ENCODE measurements at places on chromosomes 16 and 17.

DNA sequence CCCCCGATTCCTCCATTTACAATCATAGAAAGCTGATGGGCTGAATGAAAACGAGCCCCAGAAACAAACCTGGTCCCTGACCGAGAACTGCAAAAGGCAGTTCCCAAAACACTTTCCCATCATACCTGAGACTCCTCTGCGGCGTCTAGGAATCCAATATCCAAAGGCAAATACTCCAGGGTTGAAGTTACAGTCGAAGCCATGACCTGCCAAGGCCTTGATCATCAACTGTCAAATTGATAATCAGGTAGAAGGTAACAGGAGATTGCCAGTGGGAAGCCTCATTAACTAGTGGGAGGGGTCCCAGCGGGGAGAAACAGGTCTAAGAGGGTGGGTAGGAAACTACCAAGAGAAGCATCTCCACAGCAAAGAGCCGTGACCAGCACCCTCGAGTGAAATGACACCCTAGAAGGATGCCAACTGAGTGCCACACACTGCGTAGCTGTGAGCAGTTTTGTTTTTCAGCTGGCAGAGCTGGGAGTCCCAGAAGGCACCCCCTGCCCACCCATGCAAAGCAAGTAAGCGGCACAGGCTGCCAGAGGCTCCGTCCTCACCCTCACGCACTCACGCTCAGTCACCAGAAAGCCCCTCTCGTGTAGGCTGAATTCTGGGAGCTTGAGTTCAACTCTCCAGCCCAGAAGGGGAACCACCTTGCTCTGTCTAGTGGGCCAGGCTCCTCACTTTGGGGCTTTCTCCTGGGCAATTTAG is 146.1 kb downstream of the GAS7 start:
- DNase-seq, result no peak

- DNase-seq, result no peak
These were observed 43.4 kb upstream of the SLC38A10 start for GRCh38 chr17:81338274-81339190.

- DNase-seq, result no peak
These were observed 3.8 kb downstream of the FUS start for GRCh38 chr16:31183432-31184428.

DNA sequence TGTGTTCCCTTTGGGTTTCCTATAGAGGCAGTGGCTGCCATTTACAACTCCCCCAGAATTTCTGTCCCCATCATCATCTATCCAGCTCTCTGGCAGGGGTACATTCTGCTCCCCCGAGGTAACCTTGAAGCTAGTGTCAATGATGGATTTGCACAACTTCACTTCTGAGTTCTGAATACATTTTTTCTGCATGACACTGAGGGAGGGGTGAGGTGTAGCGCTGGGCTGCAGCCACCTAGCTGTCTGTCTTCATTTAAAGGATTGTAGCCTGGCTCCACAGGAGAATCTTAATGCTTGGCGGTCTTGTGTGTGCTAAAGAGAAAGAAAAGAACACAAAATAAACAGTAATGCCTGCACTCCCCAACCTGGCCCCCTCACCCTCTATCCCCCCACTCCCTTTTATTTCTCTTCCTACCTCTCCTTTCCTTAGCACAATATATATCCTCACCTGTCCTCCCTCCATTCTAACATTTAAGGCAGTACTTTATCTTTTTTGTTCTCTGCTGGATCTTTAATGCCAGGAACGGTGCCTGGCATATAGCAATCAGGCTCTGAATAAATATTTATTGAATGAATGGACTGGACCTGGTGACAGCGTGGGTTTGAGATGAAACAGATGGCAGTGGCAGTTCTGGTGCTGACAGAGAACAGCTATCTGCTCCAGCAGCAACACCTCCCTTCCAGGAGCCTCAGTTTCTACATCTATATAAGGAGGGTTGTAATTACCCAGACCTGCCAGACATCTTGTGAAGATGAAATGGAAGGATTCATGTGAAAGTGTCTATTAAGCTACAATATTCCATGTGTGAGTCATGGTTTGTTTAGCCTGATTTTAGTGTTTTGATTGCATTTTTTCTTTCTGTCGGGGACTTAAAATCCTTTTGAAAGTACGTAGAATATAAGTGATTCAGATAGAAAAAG is 163.5 kb upstream of the CDH11 start:
- no peak for DNase-seq

Measured in HS-27A (cell line).